Lung microvascular endothelial cell (primary cell): ENCODE measurements at places on chromosomes 12 and 14. TPM values are rescaled to one million over a fixed set of nuclear protein-coding genes. Genes with fewer than 3 reads are reported as not detected.

GRCh38 chr12:120741476-120742421, 16.1 kb downstream of the ACADS start:
- peak; percentile 55 for DNase-seq

DNA sequence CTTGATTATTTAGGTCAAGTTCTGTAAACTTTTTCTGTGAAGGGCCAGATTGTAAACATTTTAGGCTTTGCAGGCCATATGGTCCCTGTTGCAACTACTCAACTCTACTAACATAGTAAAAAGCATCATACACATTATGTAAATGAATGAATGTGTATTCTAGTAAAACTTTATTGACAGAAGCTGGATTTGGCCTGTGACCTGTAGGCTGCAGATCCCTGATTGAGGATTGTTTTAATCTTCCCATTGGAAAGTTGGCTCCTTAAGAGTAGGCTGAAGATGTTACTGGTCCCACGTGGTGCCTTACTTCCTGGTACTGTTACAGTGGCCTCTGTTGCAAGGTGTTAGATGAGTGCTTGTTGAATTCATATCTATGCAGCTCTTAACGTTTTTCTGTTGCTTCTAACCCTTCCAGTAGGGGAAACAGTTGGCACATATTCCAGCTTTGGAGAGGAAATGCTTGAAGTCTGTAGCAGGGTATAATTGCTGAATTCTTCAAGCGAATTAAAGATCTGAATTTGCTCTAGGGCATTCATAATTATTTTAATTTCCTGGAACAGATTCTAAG, 133.6 kb upstream of the DNM1L start:
- DNase-seq, result peak; percentile 21

DNA sequence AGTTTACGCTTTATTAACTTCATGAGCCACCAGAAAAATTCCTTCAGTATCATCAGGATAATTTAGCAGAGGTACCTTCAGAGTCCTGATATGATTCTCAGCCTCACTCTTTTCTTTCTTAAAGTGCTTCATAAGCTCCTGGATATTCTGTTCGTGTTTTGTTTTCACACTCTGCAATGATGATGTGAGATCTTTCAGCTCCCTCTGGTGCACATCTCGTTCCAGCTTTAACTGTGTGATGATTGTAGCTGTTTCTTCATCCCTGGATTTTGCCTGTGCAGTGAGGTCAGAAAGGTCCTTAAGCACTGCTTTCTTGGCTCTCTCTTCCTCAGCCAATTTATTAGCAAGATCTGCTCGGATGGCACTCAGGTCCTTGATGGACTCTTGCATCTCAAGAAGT, 156.7 kb downstream of the CEP128 start:
- DNase-seq, result no peak

Gene BATF
- 3.6 and 3.7 TPM in 2 replicates for total RNA-seq

DNA sequence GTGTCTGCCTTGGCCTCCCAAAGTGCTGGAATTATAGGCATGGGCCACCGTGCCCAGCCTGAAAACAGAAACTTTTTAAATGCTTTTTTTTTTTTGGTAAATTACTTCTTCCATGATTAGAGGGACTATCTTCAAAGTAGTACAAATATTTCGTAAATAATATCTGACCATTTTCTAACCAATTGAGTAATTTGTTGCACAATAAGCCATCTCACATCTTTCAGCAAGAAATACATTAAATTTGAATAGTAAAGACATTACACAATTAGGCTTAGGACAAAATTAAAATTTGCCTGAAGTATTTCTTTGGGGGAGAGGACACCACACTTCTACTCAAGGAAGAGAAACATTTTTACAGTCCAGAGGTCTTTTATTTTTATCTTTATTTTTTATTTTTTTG, 84.7 kb upstream of the STRN3 start:
- DNase-seq, result no peak

GRCh38 chr12:69024413-69024812, 91.4 kb upstream of the CPM start:
- no peak for DNase-seq

DNA sequence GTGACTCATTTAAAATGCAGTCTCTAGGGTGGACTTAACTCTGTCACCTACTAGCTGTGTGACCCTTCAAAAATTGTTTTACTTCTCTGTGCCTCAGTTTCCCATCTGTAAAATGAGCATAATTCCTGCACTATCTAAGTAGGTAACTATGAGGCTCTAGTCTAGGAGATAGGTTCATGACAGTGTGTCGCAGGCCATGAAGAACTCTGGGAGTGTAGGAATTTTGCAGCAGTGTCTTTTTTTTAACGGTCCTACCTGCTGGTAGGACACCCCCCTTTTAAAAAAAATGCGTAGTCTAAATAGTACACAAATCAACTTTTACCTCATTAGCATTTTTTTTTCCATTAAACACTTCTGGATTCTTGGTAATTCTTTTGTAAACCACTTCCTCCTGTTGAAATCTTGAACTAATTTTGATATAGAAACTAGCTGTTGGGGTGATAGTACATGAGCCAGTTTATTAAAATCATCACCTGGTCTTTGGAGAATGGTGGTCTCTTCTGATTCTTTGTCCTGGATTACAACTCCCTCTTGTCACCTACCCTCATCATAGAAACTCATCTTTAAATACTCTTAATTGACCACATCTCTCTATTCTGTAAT, 86.0 kb upstream of the SLC38A2 start:
- no peak for DNase-seq

DNA sequence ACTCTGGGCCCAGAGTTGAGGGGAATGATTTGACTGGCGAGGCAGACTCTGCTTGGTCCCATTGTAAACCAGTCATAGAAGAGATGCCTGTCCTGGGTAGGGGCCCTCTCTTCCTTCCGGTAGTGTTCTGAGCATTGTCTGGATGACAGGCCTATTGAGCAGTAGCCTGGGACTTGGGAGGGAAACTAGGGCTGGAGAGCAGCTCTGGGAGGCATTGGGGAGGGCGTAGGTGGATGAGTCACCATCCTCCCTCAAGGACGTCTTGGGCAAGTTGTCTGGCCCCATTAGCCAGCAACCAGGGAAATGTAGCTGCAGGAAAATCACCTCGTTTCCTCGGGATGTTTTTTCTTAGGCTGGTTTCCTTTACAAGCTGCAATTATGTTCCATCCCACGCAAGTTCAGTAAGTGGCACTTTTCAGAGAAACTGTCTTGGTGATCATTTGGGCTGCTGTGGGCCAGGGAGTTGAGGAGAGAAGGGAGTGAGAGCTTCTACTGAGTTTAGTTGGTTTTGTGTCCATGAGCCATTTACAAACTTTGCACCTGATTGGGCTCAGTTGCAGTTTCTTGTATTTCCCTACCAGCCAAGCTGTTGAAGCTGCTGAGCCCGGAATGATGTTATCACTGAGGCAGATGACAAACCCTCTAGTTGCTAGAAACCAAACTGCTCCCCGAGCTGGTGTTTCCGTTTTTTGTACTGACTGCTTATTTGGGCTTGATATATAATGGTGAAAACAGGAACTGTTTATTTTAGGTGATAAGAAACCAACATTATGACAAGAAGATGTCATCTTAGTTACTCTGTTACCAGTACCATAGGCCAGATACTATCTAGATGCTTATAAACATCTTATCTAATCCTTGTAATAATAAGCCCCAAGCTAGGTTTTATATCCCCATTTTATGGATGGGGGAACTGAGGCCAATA, 147.6 kb downstream of the CHST11 start:
- DNase-seq, result peak; percentile 99

DNA sequence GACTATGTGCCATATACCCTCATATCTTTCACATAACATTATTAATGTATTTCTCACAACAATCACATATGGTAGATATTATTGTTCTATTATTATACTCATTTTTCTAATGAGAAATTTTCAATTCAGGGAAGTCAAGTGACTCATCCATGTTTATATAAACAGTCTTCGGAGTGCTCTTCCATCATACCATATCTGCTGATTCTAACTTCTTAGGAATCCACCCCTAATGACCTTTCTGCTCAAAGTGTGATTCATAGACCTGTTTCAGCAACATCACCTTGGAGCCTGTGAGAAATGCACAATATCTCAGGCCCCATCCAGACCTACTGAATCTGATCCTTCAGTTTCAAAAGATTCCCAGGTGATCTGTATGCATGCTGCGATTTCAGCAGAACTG, 39.8 kb upstream of the OVCH1 start:
- no peak for DNase-seq

Gene OVCH1
- under 0.01 TPM in 1 of 2 replicates, not detected in the other for total RNA-seq

GRCh38 chr12:17342381-17342961, 736.5 kb upstream of the LMO3 start:
- DNase-seq, result no peak

Gene FOXA1
- total RNA-seq, result not detected in 2 replicates

Gene HHIPL1
- 0.79 and 1.1 TPM in 2 replicates for total RNA-seq

Gene PLEKHD1
- under 0.01 TPM in 1 of 2 replicates, not detected in the other for total RNA-seq

DNA sequence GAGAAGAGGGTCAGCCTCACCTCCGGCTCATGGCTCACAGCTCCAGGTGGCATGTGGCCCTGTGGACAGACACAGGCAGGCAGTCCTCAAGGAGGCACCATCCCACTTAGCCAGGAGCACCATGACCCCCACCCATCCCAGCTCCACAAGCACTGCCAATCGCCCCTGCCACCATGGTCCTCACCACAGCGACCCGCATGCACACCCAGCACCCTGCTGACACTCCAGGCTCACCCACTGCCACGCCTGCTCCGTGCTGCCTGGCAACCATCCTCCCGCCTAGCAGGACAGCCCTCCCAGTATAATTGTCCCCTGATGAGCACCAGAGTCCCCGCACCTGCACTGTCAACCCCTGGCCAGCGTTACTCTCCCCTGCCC, 50.9 kb downstream of the TRPV4 start:
- no peak for DNase-seq

- DNase-seq, result no peak
These were observed 83.9 kb upstream of the EIF5 start for GRCh38 chr14:103250181-103250580.

Gene PAWR
- total RNA-seq, result 49.3 and 128 TPM in 2 replicates

Gene CLEC2A
- not detected in 2 replicates for total RNA-seq

Gene IRAK3
- total RNA-seq, result 8.5 and 17.3 TPM in 2 replicates

Gene DAAM1
- 23.0 and 25.7 TPM in 2 replicates for total RNA-seq

DNA sequence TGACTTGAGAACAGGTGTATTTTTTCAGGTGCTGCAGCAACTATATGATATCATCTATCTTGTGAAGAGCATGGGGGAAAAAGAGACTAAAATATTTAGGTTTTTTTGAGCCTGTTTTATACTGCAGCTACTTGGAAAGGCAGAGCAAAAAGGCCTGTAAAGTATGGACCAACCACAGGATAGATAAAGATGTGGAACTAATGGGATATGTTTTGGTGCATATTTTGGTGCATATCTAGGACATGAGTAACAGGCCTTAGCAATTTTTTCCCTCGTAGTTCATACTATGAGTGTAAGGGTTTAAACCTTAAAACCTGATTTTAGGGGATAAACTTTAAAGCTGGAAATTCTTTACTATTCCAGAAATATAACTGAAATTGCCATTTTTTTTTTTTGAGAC, 6.0 kb upstream of the GTSF1 start:
- no peak for DNase-seq

GRCh38 chr14:70036665-70037064, 152.1 kb downstream of the SLC8A3 start:
- DNase-seq, result no peak

DNA sequence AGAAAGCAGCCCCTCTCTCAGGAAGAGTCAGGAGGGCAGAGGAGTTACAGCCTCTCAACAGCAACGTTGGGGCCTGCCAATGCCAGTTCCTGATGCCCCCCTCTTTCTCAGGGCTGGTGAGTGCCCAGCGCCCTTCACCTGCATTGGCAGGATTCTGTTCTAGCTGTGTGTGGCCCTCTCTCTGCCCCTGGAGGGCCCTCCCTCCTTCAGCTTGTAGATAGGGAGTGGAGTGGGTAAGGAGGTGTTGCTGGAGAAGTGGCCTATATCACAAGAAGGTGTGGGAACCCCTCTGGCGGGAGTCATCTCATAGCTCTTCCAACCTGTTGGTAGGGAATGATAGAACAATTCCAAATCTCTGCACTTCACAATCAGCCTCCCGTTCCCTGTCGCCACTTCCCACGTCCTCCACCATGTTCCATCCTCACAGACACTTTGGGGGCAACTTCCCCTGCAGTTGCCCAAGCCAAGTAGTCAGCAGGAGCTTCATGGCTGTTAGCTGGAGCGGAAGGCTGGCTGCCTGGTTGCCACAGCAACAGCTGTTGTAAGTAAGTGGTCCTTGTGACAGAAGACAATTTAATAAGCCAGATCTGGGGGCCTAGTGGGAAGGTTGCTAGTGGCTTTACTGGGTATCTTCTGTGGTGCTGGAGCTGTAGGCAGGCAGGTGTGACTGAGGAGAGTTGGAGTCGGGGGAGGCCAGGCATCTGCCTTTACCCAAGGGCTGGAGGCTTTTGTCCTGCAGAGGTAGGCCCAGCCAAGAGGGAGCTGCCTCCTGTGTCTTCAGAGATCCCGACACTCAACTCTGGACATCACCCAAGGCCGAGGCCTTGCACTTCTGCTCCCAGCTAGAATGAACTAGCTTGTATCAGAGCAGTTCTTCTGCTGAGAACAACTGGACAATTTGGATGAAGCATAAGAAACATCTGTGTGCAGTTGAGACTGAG, 38.4 kb downstream of the GALNT16 start:
- no peak for DNase-seq

Gene CACNA1C
- total RNA-seq, result under 0.01 and 0.44 TPM in 2 replicates

Gene CORO1C
- total RNA-seq, result 157 and 168 TPM in 2 replicates

- no peak for DNase-seq
These were observed 4.6 kb downstream of the NUDT14 start for GRCh38 chr14:105176513-105176912.

Gene TAS2R46
- 0.65 and 0.79 TPM in 2 replicates for total RNA-seq

Gene RGS6
- not detected in 2 replicates for total RNA-seq

GRCh38 chr12:56631790-56632700, 1.9 kb upstream of the BAZ2A start:
- peak; percentile 58 for DNase-seq

DNA sequence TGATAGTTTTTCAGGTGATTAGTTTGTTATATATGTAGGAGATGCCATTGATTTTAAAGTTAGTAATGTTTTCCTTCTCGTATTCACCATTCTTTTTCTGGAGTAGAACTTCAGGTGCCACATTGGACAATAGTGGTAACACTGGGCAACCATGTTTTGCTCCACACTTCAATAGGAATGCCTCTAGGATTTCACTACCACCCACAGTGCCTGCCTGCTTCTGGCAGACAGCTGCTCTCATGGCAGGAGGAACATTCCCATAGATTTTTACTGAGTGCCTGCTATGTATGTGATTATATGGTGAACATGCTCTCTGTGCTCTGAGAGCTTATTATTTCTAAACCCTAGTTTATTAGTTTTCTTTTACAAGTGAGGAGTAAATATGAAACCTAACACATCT, 53.7 kb downstream of the GCH1 start:
- no peak for DNase-seq
